Naive thymus-derived CD8-positive, alpha-beta T cell (primary cell): ENCODE measurements at places on chromosomes 11 and 22.

DNA sequence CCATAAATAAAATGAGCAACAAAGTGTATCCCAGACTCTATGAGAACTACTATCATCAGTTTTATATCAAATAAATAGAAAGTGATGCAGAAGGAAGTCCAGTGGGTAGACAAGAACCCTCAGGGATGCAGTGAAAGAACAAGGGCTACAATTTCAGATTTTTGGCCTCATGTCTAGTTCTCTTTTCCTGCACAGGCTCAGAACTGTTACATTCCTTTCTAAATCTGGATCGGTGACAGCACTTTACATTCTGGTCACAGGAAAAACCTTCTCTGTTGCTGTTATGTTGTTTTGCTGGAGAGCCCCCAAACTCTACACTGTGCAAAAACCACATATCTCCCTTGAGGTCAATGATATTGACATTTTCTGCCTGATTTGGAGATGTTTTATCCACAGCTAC lies 108.8 kb upstream of the ANO5 start:
- no peak for DNase-seq

DNA sequence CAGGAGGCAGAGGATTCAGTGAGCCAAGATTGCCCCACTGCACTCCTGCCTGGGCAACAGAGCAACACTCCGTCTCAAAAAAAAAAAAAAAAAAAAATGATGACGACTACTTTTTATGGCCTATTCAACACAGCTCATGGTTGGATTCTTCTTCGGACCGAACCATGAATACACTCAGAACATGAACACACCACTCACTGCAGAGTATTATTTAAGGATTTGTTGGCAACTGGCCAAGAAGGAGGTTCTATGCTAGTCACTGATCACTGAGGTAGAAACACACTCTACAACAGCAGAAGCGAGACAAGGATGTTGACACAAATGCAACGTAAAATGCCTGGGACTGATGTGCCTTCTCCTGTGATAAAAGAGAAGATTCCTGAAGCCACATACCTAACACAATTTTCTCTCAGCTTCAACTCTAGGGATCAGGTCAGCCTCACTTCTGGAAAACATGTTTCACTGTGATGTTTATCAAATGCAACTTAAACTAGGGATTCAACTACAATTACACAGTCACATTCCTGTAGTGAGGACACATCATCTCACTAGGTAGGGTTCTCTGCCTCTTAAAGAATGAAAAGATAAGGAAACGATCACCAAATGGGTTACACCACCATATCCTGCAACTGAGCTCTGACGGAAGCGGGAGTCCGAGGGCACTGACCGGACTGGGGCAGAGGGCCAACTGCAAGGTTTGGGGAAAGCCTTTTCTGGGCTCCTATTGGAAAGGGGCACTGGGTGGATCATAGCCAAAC lies 82.5 kb downstream of the SGSM3 start:
- no peak for DNase-seq

- DNase-seq: no peak
Observed at GRCh38 chr11:111245425-111245824, at the start of gene POU2AF2. Gene POU2AF2 (plus strand): TSS chr11:111245725. CDS start chr11:111245854, 129 bp downstream.

- DNase-seq: no peak
Observed at GRCh38 chr22:32444068-32444467, 20.2 kb downstream of the BPIFC start.
